HepG2 (cell line): ENCODE measurements at places on chromosomes 13 and 19.
A peak's percentile ranks its signal among the peaks of the same experiment; 100 is the strongest.

- no peak for DNase-seq
Observed at GRCh38 chr13:99237981-99238662, 20.1 kb downstream of the GPR18 start.

- no peak for DNase-seq
Observed at GRCh38 chr19:11478167-11479089, 2.4 kb downstream of the ELAVL3 start.

- DNase-seq = no peak
Observed at GRCh38 chr13:91719033-91719432, 320.6 kb downstream of the GPC5 start.

DNA sequence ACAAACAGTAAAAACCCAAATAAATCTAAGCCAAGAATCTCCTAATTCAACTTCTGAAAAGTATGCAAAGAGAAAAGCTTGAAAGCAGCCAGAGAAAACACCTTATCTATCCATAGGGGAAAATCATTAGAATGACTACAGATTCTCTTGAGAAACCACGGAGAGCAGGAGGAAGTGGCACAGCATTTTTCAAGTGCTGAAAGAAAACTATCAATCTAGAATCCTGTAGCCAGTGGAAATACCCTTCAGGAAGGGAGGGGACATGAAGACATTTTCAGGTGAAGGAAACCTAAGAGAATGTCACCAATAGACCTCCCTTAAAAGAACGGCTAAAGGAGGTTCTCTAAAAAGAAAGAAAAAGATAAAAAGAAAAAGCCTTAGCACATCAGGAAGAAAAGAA, 66.2 kb upstream of the XPO4 start:
- DNase-seq = no peak

DNA sequence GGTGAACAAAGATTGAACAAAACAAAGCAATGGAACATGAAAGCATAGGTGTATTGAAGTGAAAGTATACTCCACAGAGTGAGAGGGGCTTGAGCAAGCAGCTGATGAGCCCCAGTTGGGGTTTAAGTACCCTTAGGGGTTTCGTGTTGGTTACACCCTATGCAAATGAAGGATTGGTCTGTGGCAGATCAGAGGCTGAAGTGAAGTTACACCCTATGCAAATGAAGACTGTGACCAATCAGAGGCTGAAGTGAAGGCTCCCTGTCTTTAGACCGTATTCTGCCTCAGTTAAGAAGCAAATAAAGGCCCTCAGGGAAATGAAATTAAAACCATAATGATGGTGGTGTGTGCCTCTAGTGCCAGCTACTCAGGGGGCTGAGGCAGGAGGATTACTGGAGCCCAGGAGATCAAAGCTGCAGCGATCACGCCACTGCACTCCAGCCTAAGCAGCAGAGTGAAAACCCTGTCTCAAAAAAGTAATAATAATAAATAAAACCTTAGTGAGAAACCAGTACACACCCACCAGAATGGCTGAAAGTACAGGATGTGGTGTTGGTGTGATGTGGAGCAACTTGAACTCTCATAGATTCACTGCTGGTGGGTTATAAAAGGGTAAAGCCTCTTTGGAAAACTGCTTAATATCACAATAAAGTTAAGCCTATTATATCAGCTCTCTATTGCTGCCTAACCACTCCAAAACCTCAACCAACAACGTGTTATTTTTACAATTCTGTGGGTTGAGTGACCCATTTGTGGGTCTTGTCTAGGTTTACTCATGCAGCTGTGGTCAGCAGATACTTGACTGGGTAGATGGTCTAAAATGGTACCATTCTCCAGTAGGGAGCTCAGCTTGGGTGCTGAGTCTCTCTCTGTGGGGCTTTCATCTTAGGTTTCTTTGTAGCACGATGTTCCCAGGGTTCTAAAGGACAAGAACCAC, 12.8 kb upstream of the UPF3A start:
- DNase-seq = no peak

DNA sequence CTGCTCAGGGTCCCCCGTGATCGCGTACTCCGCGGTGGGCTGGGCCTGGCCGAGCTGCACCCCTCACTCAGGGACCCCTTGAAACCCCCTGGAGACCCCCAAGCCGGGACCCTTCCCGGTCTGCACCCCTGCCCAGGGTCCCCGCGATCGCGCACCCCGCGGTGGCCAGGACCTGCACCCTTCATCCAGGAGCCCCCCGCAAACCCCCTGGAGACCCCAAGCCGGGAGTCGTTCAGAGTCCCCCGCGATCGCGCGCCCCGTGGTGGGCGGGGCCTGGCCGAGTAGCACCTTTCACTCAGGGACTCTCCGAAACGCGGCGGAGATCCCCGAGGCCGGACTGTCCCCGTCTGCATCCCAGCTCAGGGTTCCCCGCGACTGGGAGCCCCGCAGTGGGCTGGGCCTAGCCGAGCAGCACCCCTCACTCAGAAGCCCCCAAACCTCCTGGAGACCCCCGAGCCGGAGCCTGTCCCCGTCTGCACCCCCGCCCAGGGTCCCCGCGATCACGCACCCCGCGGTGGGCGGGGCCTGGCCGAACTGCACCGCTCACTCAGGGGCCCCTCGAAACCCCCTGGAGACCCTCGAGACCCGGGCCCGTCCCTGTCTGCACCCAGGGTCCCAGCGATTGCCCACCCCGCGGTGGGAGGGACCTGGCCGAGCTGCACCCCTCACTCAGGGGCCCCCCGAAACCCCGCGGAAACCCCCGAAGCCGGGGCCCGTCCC, 748 bp downstream of the LMNB2 start:
- no peak for DNase-seq

GRCh38 chr19:49217382-49217781, 59.8 kb downstream of the TRPM4 start:
- DNase-seq = no peak

GRCh38 chr13:23805821-23806220, 83.4 kb downstream of the MIPEP start:
- no peak for DNase-seq

- no peak for DNase-seq
Observed at GRCh38 chr19:3233831-3234230, 9.4 kb downstream of the CELF5 start.

GRCh38 chr13:80844164-80844563, 503.2 kb upstream of the SPRY2 start:
- DNase-seq = no peak

GRCh38 chr13:109394311-109394988, 391.9 kb downstream of the IRS2 start:
- DNase-seq = no peak

GRCh38 chr13:97131447-97131846, 90.7 kb upstream of the MBNL2 start:
- DNase-seq = no peak

DNA sequence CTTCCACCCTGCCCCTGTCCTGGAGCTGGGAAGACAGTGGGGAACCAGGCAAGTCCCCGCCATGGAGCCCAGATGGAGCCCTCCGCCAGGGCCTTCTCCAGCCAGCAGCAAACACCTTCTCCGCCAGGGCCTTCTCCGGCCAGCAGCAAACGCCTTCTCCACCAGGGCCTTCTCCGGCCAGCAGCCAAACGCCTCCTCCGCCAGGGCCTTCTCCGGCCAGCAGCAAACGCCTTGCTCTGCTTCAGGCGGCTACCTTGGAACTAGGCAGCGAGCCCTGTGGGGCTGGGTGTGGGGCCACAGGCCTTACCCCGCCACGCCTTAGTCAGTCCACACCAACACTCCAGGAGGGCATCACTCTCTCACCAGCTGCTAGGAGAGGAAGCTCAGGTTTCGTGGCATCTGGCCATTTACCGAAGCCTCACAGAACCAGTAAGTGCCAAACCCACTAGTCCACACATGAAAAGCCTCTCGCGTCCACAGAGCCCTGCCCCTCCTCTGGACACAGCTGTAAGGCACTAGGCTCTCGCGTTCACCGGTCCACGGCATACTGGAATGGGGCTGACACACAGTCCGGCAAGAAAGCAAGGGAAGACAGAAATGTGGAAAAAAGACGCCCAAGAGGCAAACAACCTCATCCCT, 41.0 kb downstream of the MLLT1 start:
- DNase-seq = no peak

DNA sequence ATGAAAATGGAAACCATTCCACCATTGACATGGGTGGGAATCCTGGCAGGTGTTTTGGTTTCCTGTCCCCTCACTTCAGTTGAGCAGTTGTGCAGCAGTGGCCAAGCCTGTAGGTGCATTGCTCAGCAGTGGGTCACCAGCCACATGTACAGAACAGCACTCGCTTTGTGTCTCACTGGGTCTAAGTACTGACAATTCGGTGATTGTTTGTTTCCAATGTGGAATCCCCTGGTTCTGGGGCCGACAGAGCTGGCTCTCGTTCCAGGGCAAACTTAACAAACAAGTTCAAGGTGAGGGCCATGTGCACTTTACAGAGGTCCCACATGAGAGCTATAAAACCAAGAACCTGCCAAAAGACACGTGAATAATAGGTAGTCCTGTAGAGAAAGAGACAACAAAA, 54.1 kb upstream of the SPATA13 start:
- DNase-seq = peak; percentile 90

GRCh38 chr19:53789708-53790678, 34.1 kb downstream of the NLRP12 start:
- DNase-seq = no peak

DNA sequence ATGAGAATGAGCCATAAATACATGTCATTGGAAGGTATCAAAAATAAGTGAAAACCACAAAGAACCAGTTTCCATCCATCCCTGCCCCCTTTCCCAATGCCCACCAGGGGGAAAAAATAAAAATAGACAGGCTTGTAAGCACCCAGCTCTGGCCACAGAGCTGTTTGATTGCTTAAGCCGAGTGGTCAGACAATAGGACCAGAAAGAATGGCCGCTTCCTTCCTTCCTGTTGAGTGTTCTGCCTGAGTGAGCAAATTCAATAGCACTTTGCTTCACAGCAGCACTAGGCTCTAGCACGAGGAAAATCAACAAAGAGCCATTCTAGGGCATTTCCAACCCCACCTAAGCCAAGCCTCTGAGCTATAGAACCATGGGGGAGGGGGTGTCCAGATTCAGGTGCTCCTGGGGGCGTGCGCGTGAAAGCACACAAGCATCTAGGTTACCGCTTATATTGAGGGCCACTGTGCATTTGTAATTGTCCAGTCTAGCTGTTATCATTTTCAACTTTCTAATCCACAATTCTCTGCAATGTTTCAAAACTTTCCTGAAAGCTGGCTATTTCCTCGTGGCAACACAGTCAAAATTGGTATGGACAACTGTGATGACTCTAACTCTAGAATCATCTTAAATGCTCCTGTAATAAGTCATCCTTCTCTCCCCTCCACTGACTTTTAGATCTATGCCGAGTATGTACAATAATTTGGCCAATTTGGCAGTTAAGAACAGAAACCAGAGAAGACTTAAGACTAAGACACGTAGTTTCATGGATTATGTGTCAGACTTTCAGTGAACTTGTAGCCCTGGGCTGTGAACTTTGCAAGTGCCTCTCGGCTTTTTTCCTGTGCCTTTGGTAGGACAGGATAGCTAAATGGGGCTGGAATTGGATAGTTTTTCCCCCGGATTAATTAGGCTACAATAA, 64.3 kb downstream of the SPRY2 start:
- peak; percentile 15 for DNase-seq

DNA sequence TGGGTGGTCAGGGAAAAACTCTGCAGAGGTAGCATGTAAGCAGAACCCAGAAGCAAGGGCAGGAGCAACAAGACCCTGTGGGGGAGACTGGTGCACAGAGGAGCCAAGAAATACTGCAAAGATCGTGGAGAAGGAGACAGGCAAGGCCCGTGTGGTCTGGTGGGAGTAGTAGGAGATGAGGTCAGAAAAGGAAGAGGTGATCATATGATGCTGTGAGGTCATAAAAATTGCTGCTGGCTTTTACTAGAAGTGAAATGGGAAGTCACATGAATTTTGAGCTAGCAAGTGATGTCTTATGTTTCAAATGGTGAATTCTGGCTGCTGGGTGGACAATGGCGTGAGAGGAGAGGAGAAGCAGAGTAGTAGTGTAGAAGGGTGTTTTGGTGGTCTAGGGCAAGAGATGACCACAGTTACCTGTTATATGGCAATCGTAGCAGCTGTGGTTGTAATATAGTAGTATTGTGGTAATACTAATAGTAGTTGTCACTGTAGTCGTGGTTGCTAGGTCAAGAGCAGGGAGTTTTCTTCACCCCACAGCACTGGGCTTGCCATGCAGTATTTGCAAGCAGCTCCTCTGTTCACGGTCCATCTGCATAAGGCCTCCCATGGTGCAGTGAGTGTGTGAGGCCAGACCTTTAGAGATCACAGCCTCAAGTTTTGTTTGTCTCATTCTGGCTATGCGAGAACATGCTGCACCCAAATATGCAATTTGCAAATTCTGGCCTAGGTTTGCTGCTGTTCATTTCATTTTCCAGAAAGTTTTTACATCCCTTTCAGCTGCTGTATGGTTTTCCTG, 205.0 kb downstream of the TSHZ3 start:
- DNase-seq = no peak

DNA sequence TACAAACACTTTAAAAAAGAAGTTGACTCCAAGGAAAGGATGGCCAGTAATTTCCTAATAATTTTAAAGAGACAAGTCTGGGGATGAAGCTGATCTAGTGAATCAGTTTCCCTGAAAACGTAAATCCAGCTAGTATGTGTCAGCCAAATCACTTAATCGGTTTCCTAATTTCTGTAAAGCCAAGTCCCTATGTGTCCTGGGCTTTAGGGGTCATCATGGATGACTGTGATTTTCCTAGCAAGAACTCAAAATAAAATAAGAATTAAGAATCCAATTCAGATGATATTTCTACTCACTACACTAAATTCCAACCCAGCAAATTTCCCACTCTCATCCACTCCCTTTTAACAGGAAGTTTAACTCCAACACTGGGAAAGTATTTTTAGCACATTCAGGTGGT, 35.9 kb downstream of the ELF1 start:
- DNase-seq = no peak

DNA sequence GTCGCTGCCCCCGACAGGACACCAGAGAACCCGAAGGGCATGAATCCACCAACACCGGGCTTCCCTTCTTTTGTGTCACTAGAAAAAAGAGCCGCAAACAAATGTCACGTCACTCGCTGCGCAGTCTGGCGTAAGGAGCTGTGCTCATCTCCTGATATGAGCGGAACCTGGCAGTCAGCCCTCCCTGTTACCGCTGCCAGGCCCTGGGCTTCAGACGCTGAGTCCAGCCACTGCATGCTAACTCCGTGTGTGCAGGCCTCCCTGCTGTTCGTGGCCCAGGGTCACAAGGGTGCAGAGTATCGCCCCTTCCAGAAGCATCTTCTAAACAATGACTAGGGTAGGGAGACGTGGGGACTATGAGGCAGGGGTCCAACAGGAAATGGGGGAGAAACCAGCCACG, 71.3 kb downstream of the SLC7A1 start:
- DNase-seq = no peak

GRCh38 chr13:91896547-91896946, 498.1 kb downstream of the GPC5 start:
- DNase-seq = no peak

DNA sequence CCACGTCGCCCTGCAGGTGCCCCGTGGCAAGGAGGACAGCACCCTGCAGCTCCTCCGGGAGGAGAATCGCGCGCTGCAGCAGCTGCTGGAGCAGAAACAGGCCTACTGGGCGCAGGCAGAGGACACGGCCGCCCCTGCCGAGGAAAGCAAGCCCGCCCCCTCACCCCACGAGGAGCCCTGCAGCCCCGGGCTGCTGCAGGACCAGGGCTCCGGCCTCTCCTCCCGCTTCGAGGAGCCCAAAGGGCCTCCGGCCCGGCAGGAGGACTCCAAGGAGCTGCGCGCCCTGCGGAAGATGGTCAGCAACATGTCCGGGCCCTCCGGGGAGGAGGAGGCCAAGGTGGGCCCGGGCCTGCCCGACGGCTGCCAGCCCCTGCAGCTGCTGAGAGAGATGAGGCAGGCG, 11.6 kb downstream of the CBY2 start:
- DNase-seq = no peak
